ENCODE measurements at places on chromosomes 13 and 19. TPM values are rescaled to one million over a fixed set of nuclear protein-coding genes. Genes with fewer than 3 reads are reported as not detected.

DNA sequence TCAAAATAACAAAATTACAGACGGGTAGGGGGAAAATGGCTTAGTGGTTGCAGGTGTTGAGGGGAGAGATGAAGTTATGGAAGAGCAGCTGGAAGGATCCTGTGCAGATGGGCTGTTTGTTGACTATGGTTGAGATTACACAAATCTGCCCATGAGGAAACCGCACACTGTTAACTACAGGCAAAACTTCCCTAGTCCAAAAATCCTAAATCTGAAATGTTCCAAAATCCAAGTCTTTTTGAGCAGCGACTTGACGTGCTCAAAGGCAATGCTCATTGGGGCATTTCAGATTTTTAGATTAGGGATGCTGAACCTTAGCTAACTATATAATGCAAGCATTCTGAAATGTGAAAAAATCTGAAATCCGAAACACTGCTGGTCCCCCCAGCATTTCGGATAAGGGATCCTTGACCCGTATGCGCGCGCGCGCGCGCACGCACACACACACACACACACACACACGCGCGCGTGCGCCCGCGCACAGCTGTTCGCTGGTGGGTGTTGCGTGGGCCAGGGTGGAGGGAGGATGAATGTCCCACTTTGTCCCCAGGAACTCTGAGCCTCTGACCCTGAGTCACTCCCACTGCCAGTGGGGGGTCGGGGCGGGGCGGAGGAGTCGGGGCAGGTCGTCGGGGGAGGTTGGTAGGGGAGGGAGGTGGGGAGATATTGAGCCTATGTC is 6.8 kb downstream of the F2RL3 start:
- peaks cover 47% of the 10 kb centered on the region for H3K27me3 ChIP-seq
- no peaks in the 10 kb centered on the region for H3K36me3 ChIP-seq
- no peak overlapping the region for H3K27ac ChIP-seq
- H3K4me1 ChIP-seq: peaks cover 4% of the 10 kb centered on the region
- H3K4me3 ChIP-seq: peak overlapping the region; percentile 64

DNA sequence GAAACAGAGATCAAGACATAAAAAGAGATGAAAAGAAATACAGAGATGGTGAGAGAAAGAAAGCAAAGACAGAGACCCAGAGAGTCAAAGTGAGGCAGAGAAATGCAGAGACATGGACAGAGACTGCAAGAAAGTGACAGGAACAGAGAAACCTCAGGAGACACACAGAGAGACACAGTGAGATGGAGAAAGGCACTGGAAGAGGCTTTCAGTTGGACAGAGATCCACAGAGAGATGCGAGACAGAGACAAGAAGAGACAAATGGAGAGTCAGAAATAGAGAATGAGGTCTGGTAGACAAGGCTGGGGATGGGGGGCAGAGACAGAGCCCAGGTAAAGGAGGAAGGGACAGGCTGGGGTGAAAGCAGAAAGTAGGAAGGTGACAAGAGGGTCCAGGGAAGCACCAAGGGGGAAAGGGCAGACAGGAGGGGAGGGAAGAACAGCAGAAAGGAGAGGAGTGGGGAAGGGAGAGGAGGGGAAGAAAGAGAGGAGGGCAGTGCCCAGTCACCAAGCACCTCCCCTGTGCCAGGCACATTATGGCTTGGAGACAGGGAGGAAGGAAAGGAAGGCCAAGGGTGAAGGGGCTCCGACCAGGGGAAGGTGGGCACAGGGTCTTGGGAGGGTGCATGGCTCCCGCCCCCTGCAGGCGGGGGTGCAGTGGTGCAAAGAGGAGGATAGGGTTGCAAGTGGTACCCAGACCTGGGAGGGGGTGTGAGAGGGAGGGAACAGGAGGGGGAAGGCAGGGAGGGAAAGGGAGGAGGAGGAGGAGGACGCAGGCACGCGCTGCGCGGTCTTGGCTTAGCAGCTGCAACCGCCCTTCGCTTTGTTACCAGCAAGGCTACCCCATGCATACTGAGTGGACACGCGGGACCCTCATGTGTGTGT is 38.4 kb downstream of the DEDD2 start:
- H3K27me3 ChIP-seq: peaks cover 24% of the 10 kb centered on the region
- DNase-seq: no peak
- no peak overlapping the region for H3K4me3 ChIP-seq
- H3K4me1 ChIP-seq: peaks cover 4% of the 10 kb centered on the region
- no peak overlapping the region for H3K27ac ChIP-seq
- no peaks in the 10 kb centered on the region for H3K36me3 ChIP-seq

GRCh38 chr19:56015756-56016155 is 29.2 kb downstream of the NLRP5 start:
- H3K4me1 ChIP-seq: no peaks in the 10 kb centered on the region
- no peak for DNase-seq
- no peaks in the 10 kb centered on the region for H3K27me3 ChIP-seq
- no peaks in the 10 kb centered on the region for H3K36me3 ChIP-seq
- no peak overlapping the region for H3K4me3 ChIP-seq

DNA sequence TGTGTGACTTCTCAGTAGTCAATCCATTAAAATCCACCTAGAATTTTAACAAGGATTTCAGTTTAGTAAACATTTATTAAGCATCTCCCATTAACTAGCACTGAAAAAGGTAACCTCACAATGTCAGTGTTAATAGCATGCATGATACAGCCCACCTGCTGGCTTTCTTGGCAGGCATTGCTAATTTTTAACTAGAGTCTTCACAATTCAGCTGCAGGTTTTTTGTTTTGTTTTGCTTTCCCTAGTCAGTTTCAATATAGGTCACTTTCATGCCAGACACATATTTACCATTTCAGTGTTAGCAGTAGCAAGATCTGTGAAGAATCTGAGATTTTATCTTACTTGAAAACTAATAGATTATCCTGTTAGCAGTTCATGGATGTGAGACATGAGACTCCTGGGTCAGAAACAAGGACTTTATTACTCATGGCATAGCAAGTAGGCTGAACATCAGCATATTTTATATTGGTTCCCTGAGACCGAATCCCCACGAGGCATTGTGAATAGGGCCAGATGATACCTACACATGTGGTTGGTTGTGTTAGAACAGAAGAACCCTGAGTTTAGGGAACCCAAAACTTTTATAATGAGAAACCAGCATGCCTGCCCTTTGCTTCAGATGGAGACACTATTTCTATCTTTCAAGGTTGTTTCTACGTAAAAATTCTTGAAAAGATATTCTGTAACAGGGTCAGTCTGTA is 198.0 kb upstream of the HTR2A start:
- no peak overlapping the region for H3K4me3 ChIP-seq
- H3K27ac ChIP-seq: no peak overlapping the region

GRCh38 chr13:80040981-80041317 is 300.0 kb downstream of the SPRY2 start:
- no peak overlapping the region for H3K4me3 ChIP-seq
- H3K36me3 ChIP-seq: no peaks in the 10 kb centered on the region
- no peaks in the 10 kb centered on the region for H3K27me3 ChIP-seq
- DNase-seq: no peak
- no peak overlapping the region for H3K27ac ChIP-seq
- no peaks in the 10 kb centered on the region for H3K4me1 ChIP-seq

GRCh38 chr13:95226476-95226875 is 74.8 kb downstream of the ABCC4 start:
- H3K4me3 ChIP-seq: no peak overlapping the region
- no peaks in the 10 kb centered on the region for H3K4me1 ChIP-seq
- no peak overlapping the region for H3K27ac ChIP-seq
- no peaks in the 10 kb centered on the region for H3K27me3 ChIP-seq
- no peak for DNase-seq

- H3K4me1 ChIP-seq: no peaks in the 10 kb centered on the region
- H3K27me3 ChIP-seq: no peaks in the 10 kb centered on the region
- no peak overlapping the region for H3K27ac ChIP-seq
- no peak overlapping the region for H3K4me3 ChIP-seq
These were observed 227.0 kb upstream of the SLITRK5 start for GRCh38 chr13:87444135-87444534.

- H3K27me3 ChIP-seq: peaks cover 6% of the 10 kb centered on the region
- no peak for DNase-seq
- no peaks in the 10 kb centered on the region for H3K36me3 ChIP-seq
- H3K4me1 ChIP-seq: no peaks in the 10 kb centered on the region
- H3K27ac ChIP-seq: no peak overlapping the region
These were observed 332.1 kb downstream of the UQCRFS1 start for GRCh38 chr19:28880735-28881401.

GRCh38 chr19:7646426-7646700 is 9.5 kb downstream of the STXBP2 start:
- H3K27me3 ChIP-seq: peaks cover 4% of the 10 kb centered on the region
- H3K4me1 ChIP-seq: no peaks in the 10 kb centered on the region
- H3K36me3 ChIP-seq: no peaks in the 10 kb centered on the region
- H3K4me3 ChIP-seq: no peak overlapping the region

GRCh38 chr19:50387176-50387867 is 3.2 kb downstream of the POLD1 start:
- no peak overlapping the region for H3K4me3 ChIP-seq
- no peak overlapping the region for H3K27ac ChIP-seq
- H3K36me3 ChIP-seq: peaks cover 8% of the 10 kb centered on the region
- peaks cover 8% of the 10 kb centered on the region for H3K4me1 ChIP-seq

GRCh38 chr19:36153126-36153525 is 879 bp upstream of the COX7A1 start:
- peak overlapping the region; percentile 89 for H3K4me3 ChIP-seq
- peaks cover 24% of the 10 kb centered on the region for H3K4me1 ChIP-seq
- peak; percentile 49 for DNase-seq
- H3K27me3 ChIP-seq: no peaks in the 10 kb centered on the region

DNA sequence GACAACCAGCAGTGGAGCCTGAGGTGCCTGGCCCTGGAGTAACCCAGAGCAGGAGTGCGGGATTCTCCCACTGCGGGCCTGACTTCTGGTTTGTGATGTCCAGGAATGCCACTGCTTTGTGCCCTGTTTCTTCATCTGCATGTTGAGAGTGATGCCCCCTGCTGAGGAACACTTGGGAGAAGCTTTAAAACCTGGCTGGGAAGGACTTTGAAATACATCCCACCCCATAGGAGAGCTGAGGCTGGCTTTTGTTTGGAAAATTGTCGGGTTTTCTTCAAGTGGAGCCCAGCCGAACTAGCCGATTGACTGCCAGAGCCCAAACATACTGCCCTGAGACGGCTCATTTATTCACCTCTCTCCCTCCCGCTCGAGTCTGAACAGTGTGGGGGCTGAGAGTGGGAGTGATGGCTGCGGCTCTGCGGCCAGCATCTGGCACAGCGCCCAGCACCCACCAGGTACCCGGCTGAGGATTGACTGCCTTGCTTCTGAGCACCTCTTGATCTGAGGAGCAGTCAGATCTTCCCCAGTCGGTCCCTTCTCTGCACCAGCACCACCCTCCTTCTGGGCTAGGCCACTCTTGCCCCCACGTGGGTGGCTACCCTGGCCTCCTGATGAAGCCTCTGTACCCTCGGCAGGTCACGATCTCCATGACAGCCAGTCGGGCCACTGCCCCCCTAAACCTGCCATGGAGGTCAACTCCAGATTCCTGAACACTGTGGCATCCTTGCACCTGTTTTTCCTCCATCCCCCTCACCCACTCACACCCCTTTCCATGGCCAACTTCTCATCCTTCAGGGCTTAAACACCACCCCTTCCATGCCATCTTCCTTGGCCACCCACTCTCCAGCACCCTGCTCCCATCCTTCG is 148.9 kb downstream of the SIPA1L3 start:
- no peak for DNase-seq
- H3K4me1 ChIP-seq: no peaks in the 10 kb centered on the region
- no peaks in the 10 kb centered on the region for H3K27me3 ChIP-seq
- H3K4me3 ChIP-seq: no peak overlapping the region
- H3K36me3 ChIP-seq: no peaks in the 10 kb centered on the region
- H3K27ac ChIP-seq: no peak overlapping the region

- no peaks in the 10 kb centered on the region for H3K27me3 ChIP-seq
- H3K27ac ChIP-seq: no peak overlapping the region
- H3K4me3 ChIP-seq: no peak overlapping the region
- H3K36me3 ChIP-seq: no peaks in the 10 kb centered on the region
- DNase-seq: no peak
- H3K4me1 ChIP-seq: no peaks in the 10 kb centered on the region
These were observed 485.2 kb downstream of the ZNF536 start for GRCh38 chr19:30857388-30857787.

- no peak for DNase-seq
- H3K27ac ChIP-seq: no peak overlapping the region
- no peaks in the 10 kb centered on the region for H3K27me3 ChIP-seq
- no peaks in the 10 kb centered on the region for H3K36me3 ChIP-seq
These were observed 67.3 kb downstream of the TRPM4 start for GRCh38 chr19:49224879-49225278.

GRCh38 chr19:7871437-7872305 is 2.5 kb downstream of the PRR36 start:
- H3K27ac ChIP-seq: no peak overlapping the region
- peaks cover 20% of the 10 kb centered on the region for H3K27me3 ChIP-seq
- H3K36me3 ChIP-seq: no peaks in the 10 kb centered on the region
- no peak overlapping the region for H3K4me3 ChIP-seq
- H3K4me1 ChIP-seq: peaks cover 8% of the 10 kb centered on the region
- DNase-seq: peak; percentile 86

DNA sequence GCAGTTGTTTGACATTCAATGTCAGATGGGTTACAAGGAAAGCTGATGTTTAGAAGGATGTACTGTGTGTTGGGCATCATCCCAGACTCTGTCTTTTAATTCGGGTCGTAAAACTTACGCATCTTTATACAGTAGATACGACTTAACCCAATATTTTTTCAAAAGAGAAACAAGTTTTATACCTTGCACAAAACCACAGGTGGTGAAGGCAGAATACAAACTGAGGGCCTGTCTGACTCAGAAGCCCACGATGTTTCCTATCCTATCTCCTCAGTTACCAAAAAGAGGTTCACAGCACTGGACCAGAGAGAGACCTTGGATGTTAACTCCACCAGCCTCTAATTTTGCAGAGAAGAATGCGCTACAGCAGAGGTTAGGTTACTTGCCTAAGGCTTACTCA is 477.0 kb downstream of the FOXO1 start:
- no peak overlapping the region for H3K4me3 ChIP-seq
- DNase-seq: no peak
- H3K4me1 ChIP-seq: peaks cover 39% of the 10 kb centered on the region
- H3K27ac ChIP-seq: no peak overlapping the region

- H3K27me3 ChIP-seq: no peaks in the 10 kb centered on the region
- peak overlapping the region; percentile 83 for H3K27ac ChIP-seq
- H3K4me1 ChIP-seq: peaks cover 19% of the 10 kb centered on the region
- peak; percentile 55 for DNase-seq
- peak overlapping the region; percentile 89 for H3K4me3 ChIP-seq
These were observed 677 bp downstream of the TGDS start for GRCh38 chr13:94595001-94595949.

Gene ZFP82
- 0.55 TPM for total RNA-seq

Gene CGB3
- not detected for total RNA-seq

Gene CGB2
- total RNA-seq: not detected

Gene C13orf46
- total RNA-seq: 0.24 TPM

Gene TMED1
- 33.5 TPM for total RNA-seq

Gene OLFM4
- 0.71 TPM for total RNA-seq

Gene PLVAP
- 16.4 TPM for total RNA-seq

Gene ZNF229
- total RNA-seq: 2.2 TPM

Gene IL17D
- 78.9 TPM for total RNA-seq

Gene KCTD4
- total RNA-seq: not detected

Gene ZNF562
- total RNA-seq: 17.6 TPM

Gene SIGLEC5
- total RNA-seq: 0.65 TPM

Gene FPR1
- total RNA-seq: 6.7 TPM

Gene IGFLR1
- total RNA-seq: 2.3 TPM
